ENCODE measurements at places on chromosomes 6 and 20. TPM values are rescaled to one million over a fixed set of nuclear protein-coding genes. Genes with fewer than 3 reads are reported as not detected.
A peak's percentile ranks its signal among the peaks of the same experiment; 100 is the strongest.

DNA sequence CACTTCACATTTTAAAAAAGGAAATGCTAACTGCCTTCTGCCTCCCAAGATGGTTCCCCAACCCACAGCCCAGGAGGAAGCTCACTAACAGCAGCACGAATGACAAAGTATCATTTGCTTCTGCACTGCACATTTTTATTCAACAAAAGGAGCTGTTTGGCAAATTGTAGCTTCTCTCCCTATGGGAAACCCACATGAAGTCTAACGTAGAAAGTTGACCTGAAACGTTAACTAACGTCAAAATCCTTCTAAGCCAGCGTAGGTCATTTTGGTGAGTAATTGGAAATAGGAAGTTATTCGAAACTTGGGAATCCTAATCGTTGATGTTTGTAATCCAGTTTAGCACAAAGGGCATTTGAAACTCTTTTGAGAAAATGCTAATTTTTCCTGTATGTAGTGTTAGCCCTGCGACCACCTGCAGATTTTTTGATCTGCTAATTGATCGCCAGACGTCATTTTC lies 2.9 kb downstream of the SALL4 start:
- no peak for DNase-seq

- DNase-seq: no peak
Observed at GRCh38 chr6:37809197-37809543, 10.4 kb upstream of the ZFAND3 start.

DNA sequence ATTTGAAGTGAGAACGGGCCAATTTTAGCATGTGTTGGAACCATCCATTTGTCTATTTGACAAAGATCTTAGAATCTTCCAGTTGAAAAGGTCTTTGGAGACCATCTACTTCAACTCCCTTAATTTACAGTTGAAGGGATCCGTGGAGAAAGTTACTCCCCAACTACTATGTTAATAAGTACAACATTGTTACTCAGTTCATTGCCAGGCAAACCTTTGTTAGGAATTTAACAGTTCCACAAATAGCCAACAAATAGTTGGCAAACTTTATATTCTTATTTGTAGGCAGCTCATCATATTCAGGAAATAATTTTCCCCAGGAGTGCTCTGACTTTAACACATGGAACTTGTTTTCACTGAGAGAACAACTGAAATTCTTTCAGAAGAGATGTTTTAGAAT lies 81.0 kb upstream of the FLRT3 start:
- DNase-seq: no peak

DNA sequence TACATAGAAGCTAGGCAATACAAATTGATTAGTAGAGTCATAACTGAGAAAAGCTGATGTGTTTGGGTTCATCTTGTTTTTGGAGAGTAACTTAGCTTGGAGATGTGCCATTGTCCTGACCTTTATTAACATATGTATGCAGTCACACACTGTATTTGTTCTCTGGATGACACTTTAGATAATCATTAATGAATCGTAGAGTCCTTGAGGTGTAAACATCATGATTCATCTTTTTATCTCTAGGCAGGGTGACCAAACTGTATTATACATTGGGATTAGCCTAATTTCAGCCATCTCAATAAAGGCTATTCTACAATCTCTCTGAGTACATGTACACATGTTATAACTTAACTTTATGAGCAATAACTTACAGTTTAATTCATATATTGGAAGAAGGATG lies 3.6 kb upstream of the MTCL3 start:
- no peak for DNase-seq

DNA sequence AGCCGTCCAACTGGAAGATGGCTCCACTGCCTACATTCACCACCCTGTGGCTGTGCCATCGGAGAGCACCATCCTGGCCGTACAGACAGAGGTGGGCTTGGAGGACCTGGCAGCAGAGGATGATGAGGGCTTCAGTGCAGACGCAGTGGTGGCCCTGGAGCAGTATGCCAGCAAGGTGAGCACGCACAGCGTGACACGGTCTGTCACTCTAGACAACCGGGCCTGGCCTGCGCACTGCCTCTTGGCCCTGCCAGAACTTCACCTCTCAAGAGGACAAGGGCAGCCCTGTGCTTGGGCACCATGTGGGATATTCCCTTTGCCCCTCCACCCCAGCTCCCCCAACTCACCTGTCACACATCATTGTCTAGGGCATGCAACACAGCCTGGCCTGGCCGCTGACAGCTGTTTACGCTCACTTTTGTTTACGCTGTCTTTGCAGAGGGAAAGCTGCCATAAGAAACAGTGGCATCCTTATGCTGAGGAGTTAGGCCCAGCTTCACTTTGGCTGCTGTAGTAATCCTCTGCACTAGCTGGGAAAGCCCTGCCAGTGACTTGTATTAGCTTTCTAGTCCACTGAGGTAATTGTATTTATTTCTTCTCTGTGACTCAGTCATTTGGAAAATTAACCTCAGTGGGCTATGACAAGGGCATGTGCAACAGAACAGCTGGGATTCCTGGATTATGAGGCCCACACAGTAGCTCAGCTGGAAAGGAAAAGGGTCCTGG lies 9.8 kb upstream of the DEF6 start:
- no peak for DNase-seq

- DNase-seq: no peak
Observed at GRCh38 chr20:63074182-63074581, 67.4 kb upstream of the BHLHE23 start.

- peak; percentile 59 for DNase-seq
Observed at GRCh38 chr20:58512808-58513552, 2.2 kb downstream of the APCDD1L start.

DNA sequence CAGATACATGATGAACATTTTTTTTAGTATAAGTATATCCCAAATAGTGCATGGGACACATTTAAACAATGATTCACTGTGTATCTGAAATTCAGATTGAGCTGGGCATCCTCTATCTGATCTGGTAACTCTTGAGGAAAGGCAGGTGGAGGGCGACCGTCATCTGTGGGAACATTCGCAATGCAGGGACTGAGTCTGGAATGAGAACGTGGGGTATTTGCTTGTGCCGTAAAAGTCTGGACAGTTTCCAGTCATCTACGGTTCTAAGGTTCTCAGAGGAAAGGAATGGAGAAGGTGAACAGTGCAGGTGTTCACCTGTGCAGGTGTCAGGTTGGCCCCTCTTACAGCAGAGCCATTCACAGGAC lies 22.6 kb downstream of the CTCFL start:
- no peak for DNase-seq

- no peak for DNase-seq
Observed at GRCh38 chr6:21381331-21381963, 212.1 kb upstream of the SOX4 start.

GRCh38 chr6:99066044-99066443 lies 118.3 kb upstream of the FBXL4 start:
- DNase-seq: no peak

- no peak for DNase-seq
Observed at GRCh38 chr6:15985379-15985959, 143.4 kb upstream of the MYLIP start.

DNA sequence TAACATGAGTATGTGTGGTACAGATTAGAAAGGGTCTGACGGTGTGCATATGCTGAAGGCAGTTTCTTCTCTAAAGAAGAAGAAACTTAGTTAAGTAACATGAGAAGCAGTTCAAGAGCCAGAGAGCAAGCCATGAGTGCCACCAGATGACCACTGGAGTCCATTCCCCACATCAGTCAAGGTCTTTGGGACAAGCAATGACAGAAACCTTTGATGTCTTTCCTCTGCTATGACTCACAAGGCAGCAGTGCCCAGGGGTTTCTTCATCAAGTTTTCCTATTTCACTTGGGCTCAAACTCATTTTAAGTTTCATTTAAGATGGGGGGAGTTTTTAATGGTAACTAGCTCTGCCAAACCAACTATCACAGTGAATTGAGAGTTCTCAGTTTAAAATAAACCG lies 303.8 kb upstream of the TBX18 start:
- DNase-seq: no peak

- DNase-seq: no peak
Observed at GRCh38 chr20:57913156-57913930, 203.5 kb upstream of the PMEPA1 start.

GRCh38 chr6:31717499-31718222 lies 2.5 kb downstream of the LY6G6D start:
- DNase-seq: no peak

- no peak for DNase-seq
Observed at GRCh38 chr6:108395297-108395696, 100.4 kb downstream of the AFG1L start.

DNA sequence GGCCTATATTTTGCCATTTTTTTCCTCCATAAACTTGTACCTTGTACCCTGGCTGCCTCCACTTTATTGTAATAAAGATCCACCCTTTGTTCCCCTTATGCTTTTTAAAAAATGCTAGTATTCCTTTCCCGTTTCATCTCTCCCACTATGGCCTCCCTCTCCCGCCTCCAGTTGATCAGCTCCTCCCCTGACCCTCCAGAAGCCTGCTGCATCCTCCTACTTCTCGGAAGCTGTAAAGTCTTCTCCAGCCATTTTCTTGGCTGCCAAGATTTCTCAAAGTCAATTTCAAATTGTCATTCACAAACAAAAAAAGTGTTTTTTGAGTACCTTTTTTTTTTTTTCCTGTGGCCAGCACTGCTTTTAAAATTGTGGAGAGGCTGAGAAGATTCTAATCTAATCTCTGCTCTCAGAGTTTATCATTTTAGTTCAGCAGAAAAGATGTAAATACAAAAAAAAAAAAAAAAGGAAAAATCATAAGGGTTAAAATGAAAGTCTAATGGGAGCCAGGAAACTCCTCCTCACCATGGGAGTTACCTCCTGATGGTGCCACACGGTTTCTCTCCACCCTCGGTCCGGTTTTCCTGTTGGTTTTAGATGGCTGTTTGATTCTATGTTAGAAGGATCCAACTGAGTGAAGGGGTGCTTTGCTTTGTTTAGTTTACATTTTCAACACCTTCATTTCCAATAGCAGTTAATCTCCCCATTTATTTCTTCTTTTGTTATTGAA lies 103.0 kb upstream of the KCNK16 start:
- no peak for DNase-seq

CALHM5 gene
- polyA plus RNA-seq: 0.60 TPM

EYS gene
- polyA plus RNA-seq: 0.07 TPM

LY6G5B gene
- 9.1 TPM for polyA plus RNA-seq

GRM1 gene
- not detected for polyA plus RNA-seq

GINS1 gene
- 4.2 TPM for polyA plus RNA-seq

BMP5 gene
- polyA plus RNA-seq: 2.4 TPM

Measured in sigmoid colon (tissue), 7 donors.